ENCODE measurements at places on chromosomes 6 and 20.

DNA sequence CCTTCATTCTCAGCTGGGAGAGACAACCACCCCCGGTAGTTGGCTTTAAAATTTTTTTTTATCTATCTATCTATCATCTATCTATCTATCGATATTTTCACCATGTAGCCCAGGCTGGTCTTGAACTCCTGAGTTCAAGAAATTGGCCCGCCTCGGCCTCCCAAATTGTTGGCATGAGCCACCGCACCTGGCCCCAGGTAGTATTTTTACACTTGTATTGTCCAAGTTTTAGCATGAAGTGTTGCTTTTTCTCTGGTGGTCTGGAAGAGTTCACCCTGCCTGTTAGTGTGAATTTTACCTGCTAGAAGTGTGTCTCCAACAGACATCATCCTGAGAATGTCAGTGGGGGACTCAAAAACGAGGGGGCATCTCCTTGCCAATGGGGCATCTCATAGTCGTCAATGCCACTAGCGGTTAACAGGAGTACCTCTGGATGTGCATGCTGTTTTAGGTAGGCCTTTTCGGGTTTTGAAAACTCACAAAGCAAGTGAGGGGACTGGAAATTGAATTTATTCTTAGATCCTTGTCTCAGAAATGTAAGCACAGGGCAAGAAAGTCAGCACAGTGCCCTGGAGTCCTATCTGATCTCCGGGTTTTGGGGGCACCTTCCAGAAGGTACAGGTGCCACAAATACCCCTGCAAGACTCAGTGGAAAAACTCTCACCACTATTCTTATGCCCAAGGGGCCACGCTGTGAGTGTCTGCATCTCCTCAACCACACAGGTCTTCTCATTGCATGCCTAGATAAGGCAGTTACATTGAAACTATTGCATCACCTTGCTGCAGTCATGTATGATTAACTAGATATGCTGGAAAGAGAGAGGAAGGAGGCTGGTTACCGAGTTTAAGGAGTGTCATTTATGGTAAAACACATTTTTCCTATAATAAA is 37.1 kb downstream of the TNFAIP3 start:
- DNase-seq: peak; percentile 44

- no peak for DNase-seq
Observed at GRCh38 chr6:26329763-26330511, 35.1 kb upstream of the BTN3A2 start.

GRCh38 chr6:137165375-137166246 is 7.8 kb downstream of the IL22RA2 start:
- DNase-seq: no peak

DNA sequence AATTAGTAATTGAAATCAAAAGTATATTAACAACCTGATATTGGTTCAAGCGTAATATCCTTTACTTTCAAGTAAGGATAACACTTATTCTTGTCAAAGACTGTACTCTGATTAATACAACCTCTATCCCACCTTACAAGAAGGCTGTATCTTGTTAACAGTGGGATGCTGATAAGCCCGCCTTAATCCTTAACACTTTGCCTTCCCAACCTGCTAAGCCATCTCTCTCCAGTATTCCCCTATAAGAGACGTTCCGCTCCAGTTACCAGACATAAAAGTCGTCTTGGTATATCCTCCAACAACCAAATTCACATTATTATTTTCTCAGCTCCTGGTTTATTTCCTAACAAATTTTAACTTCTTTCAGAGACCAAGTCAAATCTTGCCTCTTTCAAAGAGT is 2.0 kb downstream of the BTBD9 start:
- DNase-seq: no peak

GRCh38 chr20:15122613-15123012 is 785.2 kb upstream of the FLRT3 start:
- no peak for DNase-seq

DNA sequence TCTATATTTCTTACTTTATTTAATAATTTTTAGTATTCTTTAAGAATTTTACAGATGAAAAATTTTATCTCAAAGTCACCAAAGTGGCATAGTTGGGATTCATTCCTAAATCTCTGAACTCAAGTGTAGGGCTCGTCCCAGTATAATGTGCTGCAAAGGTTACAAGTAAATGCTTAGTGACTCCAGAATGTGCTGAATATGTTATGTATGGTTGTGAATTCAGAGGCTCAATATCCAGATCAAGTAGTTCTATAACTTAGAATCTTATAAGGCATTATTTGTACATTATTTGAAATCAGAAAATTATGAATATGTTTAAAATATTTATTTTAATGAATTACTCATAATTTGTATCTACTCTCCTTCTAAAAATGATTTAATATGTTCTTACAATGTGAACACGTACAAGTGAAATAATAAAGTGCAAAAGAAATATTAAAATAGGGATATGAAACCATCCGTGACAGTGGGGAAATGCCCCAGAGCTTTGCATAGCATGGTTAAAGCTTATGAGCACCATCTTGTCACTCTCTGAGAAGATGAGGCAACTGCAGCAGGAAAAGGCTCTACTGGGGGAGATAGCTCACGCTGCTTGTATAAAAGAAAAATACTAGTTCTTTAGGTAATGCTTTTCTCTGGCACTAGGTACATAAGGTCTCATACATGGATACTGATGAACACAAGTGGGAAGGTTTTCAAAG is 259.0 kb downstream of the FOXC1 start:
- peak; percentile 9 for DNase-seq

DNA sequence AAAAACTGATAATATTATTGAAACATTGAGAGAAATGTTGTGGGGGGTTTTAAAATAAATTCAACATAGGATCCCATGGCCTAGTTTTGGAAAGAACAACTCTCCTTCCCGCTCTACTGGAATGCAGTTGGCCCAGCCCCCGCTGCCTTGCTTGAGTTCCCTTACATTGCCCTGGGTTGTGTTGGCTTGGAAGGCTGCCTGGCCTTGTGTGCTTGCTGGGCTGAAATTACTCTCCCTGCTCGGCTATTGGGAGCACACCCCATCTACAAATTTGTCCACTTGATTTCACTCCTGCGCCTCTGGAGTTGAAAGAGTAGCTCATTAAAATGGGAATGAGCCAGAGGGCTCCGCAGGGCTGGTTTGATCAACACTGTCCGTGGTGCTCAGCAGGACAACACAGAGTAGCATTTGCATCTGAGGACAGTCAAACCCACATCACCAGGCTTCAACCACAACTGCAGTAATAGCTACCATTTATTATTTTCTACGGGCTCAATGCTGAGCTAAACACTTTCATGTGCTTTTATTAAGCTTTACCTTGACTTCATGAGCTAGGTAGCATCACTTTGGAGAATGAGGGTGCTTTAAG is 35.2 kb downstream of the DOK5 start:
- DNase-seq: no peak

- no peak for DNase-seq
Observed at GRCh38 chr6:165562421-165563090, 100.5 kb downstream of the PDE10A start.

DNA sequence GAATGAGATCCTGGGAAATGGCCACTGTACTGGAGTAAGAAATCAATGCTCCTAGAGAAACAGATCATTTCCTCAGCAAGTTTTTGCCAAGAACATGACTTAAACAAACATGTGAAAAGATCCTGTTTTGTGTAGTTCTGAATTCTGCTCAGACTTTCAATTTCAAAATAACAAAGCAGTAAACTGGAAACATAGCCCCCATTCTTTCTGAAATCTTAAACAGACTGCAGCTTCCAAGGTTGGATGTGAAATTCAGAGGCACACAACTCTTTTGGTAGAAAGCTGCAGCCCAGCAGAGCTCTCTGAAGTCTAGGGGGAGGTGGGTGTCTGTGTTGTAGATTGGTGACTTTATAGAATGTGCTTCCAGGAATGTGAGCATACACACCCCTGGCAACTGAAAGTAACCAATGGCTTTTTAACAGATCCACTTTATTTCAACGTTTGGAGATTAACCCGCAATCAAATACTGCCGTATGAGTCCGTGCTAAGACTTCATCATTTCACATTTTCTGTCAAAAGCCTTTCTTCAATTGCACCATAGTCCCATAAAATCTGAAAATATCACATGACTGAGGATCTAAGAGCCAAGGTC is 86.4 kb downstream of the ATXN1 start:
- no peak for DNase-seq

DNA sequence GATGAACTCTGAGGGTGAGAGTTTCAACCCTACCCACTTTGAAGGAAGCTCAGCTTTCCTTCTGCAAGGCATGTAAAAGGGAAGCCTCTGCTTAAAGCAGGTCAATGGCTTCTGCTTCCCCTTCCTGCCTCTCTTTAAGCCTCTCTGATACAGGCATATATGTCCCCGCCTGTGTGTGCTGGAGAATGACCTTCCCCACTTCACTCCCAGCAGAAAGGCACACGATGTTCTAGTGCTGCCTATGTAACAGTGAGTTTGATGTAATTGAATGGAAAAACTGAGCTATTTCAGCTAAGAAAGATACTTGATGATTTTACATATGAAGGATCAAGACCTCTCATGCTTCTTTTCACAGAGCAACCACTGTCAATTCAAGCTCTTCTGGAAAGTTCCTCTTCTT is 632.2 kb downstream of the HACE1 start:
- no peak for DNase-seq

GRCh38 chr6:52303178-52303577 is 18.6 kb upstream of the MCM3 start:
- no peak for DNase-seq

DNA sequence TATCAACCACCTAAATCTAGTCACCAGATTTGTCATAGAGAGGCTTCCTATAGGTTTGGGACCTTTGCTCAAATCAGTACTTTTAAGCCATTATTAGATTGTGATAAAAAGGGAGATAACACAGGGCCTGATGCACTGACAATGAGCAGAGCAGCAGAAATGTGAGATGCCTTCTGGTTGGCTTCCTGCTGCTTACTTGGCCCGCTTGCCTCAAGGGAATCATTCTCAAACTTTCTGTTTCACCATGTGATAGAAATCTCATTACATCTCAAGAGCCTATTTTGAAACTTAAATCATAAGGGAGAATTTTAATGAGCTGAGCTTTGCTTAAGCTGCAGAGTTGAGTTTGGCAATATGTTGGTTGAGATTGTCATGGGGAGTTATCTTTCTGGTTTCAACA is 606.0 kb downstream of the DHX35 start:
- DNase-seq: no peak
